ENCODE measurements at places on chromosomes 6 and 20. TPM values are rescaled to one million over a fixed set of nuclear protein-coding genes. Genes with fewer than 3 reads are reported as not detected.

The BPIFB2 gene
- polyA plus RNA-seq = not detected

The TP53INP2 gene
- 0.09 TPM for polyA plus RNA-seq

The EBF4 gene
- polyA plus RNA-seq = 1.7 TPM

The MEI4 gene
- not detected for polyA plus RNA-seq

The FAM110A gene
- polyA plus RNA-seq = 13.8 TPM

The TRIM10 gene
- polyA plus RNA-seq = not detected

The MRPL18 gene
- 92.5 TPM for polyA plus RNA-seq

The SLC26A8 gene
- polyA plus RNA-seq = not detected

The HLA-DRA gene
- polyA plus RNA-seq = 103 TPM

The MAFB gene
- 0.09 TPM for polyA plus RNA-seq

The ARG1 gene
- polyA plus RNA-seq = not detected

The TUBB2B gene
- not detected for polyA plus RNA-seq

The MCHR2 gene
- polyA plus RNA-seq = not detected

The FAM83B gene
- not detected for polyA plus RNA-seq

The CAP2 gene
- polyA plus RNA-seq = not detected

The PCMTD2 gene
- polyA plus RNA-seq = 58.2 TPM

The SPATS1 gene
- polyA plus RNA-seq = not detected

The RTF2 gene
- 163 TPM for polyA plus RNA-seq

The C6orf52 gene
- polyA plus RNA-seq = 3.1 TPM

The KCNK17 gene
- polyA plus RNA-seq = not detected

The TFAP2C gene
- not detected for polyA plus RNA-seq

The GRM1 gene
- polyA plus RNA-seq = 0.02 TPM
